ENCODE measurements at places on chromosomes 1 and 21.
A peak's percentile ranks its signal among the peaks of the same experiment; 100 is the strongest.

GRCh38 chr1:40404670-40405462 is 31.3 kb downstream of the SMAP2 start:
- H3K27ac ChIP-seq: no peak overlapping the region
- no peak overlapping the region for H3K4me3 ChIP-seq
- no peaks in the 10 kb centered on the region for H3K36me3 ChIP-seq
- DNase-seq: peak; percentile 51
- H3K4me1 ChIP-seq: no peaks in the 10 kb centered on the region

DNA sequence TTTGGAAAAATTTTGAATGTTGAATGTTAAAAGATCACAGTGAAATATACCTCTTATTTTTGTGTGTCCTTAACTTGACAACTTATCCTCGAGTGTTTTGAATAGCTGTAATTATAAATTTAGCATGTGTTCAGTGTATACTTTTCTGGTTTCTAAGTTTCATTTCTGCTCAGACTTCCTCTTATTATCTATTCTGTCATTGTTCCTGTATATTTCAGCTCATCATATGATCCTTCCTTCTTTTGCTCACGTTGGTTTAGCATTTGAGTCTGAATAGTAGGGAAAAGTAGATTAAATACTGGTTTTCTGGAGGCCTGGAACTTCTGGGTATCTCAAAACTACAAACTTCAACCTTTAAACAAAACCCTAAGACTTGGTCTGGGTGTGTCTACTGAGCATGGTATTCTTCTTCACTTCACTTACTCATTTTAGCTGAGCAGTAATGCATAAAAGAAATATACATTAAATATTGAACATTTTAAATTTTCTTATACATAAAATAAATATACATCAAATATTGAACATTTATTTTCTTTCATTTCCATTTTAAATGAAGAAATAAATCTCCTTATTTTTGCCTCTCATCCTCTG is 3.3 kb upstream of the ATP6V1G3 start:
- no peak for DNase-seq
- no peak overlapping the region for H3K27ac ChIP-seq
- H3K4me1 ChIP-seq: no peaks in the 10 kb centered on the region

DNA sequence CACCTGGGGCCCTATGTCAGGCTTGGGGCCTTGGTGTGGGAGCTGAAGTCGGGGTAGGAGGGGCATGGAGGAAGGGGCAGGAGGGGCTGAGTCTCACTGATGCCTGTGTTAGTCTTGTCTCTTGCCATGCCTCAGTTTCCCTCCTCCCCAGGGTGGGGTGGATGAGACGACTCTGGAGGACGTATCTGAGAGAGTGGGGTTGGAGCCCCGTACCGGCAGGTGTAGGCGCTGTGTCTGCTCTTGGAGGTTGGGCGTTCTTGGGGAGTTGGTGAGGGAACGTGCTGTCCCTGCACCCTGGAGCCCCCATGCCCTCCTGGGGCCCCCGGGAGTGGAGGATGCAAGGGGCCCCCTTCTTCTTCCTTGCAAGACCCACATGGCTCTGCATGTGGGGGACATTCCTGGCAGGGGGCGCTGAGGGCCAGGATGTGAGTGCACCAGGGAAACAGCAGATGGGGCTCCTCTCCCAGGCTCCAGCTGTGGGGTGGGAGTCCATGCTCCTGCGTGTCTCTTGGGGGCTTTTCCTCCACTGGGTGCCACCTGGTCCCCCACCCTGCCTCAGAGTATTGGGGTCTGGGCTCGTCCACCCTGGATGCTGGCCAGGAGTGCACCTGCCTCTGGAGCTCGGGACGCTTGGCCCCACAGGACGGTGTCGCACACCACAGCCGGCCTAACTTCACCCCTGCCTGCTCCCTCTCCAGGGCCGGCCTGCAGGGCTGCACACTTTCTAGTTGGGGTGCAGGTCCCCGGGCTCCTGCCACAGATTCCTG is 1.4 kb upstream of the TNFRSF14 start:
- no peaks in the 10 kb centered on the region for H3K4me1 ChIP-seq
- no peaks in the 10 kb centered on the region for H3K27me3 ChIP-seq
- no peak for DNase-seq

GRCh38 chr1:44290250-44291094 is 64.6 kb downstream of the ERI3 start:
- no peak overlapping the region for H3K4me3 ChIP-seq
- no peaks in the 10 kb centered on the region for H3K27me3 ChIP-seq
- no peak overlapping the region for H3K27ac ChIP-seq

GRCh38 chr1:71572038-71572437 is 491.2 kb upstream of the ZRANB2 start:
- H3K36me3 ChIP-seq: no peaks in the 10 kb centered on the region
- no peak overlapping the region for H3K4me3 ChIP-seq
- no peak for DNase-seq
- H3K4me1 ChIP-seq: no peaks in the 10 kb centered on the region

GRCh38 chr1:30901798-30902581 is 6.6 kb downstream of the SDC3 start:
- H3K4me1 ChIP-seq: peaks cover 13% of the 10 kb centered on the region
- no peak overlapping the region for H3K27ac ChIP-seq
- H3K4me3 ChIP-seq: no peak overlapping the region
- DNase-seq: no peak
- no peaks in the 10 kb centered on the region for H3K36me3 ChIP-seq

- H3K27ac ChIP-seq: no peak overlapping the region
- no peak overlapping the region for H3K4me3 ChIP-seq
- peaks cover 11% of the 10 kb centered on the region for H3K36me3 ChIP-seq
- H3K4me1 ChIP-seq: peaks cover 42% of the 10 kb centered on the region
Measured at GRCh38 chr1:26851106-26851684, 11.8 kb upstream of the SFN start.

- H3K27ac ChIP-seq: no peak overlapping the region
- peaks cover 36% of the 10 kb centered on the region for H3K4me1 ChIP-seq
- no peak overlapping the region for H3K4me3 ChIP-seq
- no peaks in the 10 kb centered on the region for H3K27me3 ChIP-seq
Measured at GRCh38 chr21:45010096-45010495, 64.3 kb upstream of the ADARB1 start.

DNA sequence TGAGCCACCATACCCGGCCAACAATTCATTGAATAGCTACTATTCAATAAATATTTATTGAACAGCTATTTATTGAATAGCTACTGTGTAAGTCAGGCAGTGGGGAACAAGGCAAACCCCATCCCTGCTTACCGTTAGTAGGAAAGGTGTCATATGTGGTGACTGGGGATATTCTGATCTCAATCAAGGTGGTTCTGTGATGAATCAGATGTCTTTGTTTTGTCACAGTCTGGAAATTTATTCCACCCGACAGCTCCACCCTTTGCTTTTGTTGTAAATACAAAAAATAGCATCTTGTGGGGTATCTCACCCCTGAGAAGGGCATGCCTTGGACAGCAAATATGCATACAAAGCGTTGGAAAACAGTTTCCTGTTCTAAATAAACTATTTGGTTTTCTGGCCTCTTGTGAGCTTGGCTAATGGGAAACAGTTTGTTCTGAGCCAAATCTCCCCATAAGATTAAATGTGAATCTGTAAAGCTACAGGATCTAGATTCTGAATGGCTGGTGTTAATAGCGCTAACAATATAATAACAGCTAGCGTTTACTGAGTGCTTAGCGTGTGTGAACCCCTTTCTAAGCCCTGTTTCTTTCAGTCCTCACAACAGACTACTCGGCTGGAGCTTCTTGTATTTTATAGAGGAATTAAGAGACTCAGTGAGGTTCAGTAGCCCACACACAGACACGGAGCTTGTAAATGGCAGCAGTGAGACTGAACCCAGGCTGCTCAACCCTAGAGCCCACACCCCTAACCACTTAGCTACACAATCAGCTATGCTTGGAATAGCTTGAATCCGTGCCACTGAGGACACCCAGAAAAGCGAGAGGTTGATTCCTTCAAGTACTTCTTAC is 5.5 kb downstream of the PDPN start:
- no peak overlapping the region for H3K27ac ChIP-seq
- no peaks in the 10 kb centered on the region for H3K36me3 ChIP-seq
- H3K4me1 ChIP-seq: no peaks in the 10 kb centered on the region
- H3K4me3 ChIP-seq: no peak overlapping the region

DNA sequence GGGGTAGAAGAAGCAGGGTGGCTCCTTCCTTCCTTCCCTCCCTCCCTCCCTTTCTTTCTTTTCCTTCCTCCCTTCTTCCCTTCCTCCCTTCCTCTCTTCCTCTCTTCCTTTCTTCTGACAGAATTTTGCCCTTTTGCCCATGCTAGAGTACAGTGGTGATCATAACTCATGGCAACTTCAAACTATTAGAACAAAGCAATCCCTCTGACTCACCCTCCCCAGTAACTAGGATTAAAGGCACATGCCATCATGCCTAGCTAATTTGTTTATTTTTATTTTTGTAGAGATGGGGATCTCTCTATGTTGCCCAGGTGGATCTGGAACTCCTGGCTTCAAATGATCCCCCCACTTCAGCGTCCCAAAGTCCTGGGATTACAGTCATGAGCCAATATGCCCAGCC is 10.0 kb upstream of the RPE65 start:
- H3K4me3 ChIP-seq: no peak overlapping the region
- no peaks in the 10 kb centered on the region for H3K27me3 ChIP-seq
- no peak for DNase-seq
- peaks cover 5% of the 10 kb centered on the region for H3K4me1 ChIP-seq

DNA sequence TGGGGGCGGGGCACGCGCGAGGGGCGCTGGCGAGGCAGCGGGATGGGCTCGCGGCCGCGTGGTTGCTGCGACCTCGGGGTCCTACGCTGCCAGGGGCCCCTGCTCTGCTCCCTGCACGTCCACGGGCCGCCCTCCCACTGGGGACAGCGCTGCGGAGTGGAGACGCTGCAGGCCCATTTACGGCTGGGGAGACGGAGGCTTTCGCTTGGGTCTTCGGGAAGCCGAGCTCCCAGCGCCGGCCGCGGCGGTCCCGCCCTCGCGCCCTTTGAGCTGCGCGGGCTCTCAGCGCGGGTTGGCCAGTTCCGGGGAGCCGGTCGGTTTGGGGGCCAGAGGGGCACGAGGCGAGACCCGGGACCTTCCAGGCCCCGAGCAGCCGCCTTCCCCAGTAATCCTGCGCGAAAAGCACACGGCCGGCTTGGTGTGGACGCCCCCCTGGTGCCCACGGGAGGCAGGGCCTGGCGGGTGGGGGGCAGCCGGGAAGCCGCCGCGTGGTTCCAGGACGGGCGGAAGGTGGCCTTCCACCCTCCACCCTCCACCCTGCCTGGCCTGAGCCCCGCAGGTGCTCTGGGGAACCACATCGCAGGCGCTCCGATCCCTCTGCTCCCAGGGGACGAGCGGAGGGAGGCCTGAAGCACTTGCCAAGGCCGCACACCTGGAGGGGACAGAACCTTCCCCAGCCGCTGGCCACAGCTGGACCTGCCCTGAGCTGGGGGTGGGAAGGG is 570 bp upstream of the PEX10 start:
- DNase-seq: no peak
- no peaks in the 10 kb centered on the region for H3K27me3 ChIP-seq
- H3K27ac ChIP-seq: peak overlapping the region; percentile 98
- peaks cover 39% of the 10 kb centered on the region for H3K4me1 ChIP-seq
- H3K4me3 ChIP-seq: peak overlapping the region; percentile 75

DNA sequence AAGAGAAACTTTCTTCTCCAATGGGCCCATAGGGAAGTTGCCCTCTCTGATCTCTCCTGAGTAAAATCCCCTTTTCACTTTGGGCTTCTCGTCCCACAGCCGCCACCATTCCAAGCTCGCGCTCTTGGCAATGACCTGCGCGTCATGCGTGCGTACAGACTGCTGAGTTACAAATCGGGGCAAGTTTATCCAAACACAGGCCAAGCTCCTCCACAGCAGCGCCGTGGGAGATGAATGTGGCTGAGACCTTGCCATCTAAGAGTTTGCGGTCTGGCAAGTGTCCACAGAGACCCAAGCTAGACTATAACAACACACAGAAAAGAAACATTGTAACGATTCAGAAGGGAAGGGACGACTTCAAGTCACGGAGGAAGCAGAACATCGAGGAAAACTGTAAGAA is 116.3 kb upstream of the SOD1 start:
- DNase-seq: no peak
- no peaks in the 10 kb centered on the region for H3K36me3 ChIP-seq
- H3K27me3 ChIP-seq: no peaks in the 10 kb centered on the region
- H3K4me3 ChIP-seq: no peak overlapping the region
- no peaks in the 10 kb centered on the region for H3K4me1 ChIP-seq

GRCh38 chr1:7281821-7282220 is 489.3 kb upstream of the VAMP3 start:
- no peaks in the 10 kb centered on the region for H3K4me1 ChIP-seq
- DNase-seq: no peak
- H3K4me3 ChIP-seq: no peak overlapping the region

DNA sequence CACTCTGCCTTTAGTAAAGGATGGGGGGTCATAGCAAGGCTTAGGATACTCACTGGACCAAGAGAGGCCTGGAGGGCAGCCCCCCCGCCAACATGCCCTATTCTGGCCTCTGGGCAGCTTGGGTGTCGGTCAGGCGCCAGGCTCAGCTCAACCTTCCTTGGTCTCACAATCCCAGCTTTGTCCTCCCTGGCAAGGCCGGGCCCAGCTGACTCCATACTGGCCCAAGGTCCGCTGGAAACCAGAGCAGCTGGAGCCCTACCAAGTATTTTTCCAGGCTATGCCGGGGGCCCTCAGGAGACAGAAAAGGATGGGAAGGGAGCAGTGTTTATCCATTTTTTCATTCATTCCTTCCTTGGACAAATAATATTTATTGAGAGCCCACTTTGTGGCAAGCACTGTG is 6.2 kb downstream of the FBXO2 start:
- H3K27me3 ChIP-seq: no peaks in the 10 kb centered on the region
- no peak overlapping the region for H3K4me3 ChIP-seq
- H3K4me1 ChIP-seq: peaks cover 37% of the 10 kb centered on the region
- DNase-seq: no peak
- H3K36me3 ChIP-seq: no peaks in the 10 kb centered on the region

DNA sequence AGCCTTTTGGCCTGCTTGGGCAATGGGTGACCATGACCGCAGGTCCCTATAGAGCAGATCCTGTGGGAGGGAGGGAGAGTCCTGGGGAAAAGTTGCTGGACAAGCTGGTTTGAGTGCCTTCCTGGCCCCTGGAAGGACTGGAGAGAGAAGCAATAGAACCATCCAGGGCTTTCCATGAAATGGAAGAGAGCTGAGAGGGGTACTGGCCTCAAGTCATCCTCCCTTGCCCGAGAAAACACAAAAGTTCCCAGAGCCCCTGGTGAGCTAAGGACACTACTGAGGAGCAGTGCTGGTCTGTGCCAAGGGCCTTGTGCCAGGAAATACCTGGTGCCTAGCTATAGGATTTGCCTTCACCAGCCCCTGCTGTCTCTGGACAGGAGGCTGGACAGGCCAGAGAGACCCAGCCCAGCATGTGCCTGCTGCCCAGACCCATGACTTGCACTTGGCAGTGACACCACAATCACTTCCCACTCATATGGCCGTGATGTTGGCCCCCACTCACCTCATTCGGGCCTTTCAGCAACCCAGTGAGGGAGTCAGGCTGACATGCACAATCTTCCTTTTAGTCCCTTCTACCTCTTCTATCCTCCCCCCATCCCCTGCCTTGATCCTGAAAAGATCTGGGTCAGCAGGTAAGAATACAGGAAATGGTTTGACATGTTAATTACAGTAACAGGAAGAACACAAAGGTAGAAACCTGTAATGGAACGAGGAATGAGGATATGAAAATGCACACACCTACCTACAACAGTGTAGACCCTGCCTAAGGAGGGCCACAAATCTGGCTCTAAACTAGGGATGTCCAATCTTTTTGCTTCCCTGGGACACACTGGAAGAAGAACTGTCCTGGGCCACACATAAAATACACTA is 7.0 kb downstream of the SH3BP5L start:
- no peak for DNase-seq
- peaks cover 16% of the 10 kb centered on the region for H3K4me1 ChIP-seq
- peaks cover 16% of the 10 kb centered on the region for H3K36me3 ChIP-seq
- no peak overlapping the region for H3K4me3 ChIP-seq
- H3K27me3 ChIP-seq: no peaks in the 10 kb centered on the region

Measured in HCT116 (cell line).